Stimulated activated CD4-positive, alpha-beta T cell treated with anti-CD3 and anti-CD28 coated beads, Interleukin-1b, Interleukin-23, amount 100 ng/mL, for 24 hours (primary cell): ENCODE measurements at places on chromosomes 11 and 22.

- no peak for DNase-seq
Measured at GRCh38 chr22:25212337-25212736, 7.1 kb upstream of the CRYBB2 start.

GRCh38 chr22:30036656-30037055 lies 43.6 kb upstream of the HORMAD2 start:
- DNase-seq = no peak

DNA sequence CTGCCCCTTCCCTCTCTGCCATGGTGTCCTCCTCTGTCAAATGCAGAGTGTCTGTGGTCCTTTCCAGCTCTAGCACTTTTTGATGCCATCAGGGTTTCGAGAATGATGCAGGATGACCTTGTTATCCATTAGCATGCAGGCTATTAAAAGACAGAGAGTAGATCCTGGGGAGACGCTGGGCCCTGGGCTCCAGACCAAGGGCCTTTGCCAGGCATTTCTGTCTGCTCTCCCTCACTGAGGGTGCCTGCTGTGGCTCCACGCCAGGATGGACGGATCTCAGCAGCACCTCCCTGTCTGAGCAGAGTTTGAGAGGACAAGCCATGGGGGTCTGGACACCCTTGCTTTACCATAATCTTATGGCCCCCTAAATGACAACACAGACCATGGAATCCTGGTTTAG lies 110.8 kb upstream of the CD82 start:
- no peak for DNase-seq

DNA sequence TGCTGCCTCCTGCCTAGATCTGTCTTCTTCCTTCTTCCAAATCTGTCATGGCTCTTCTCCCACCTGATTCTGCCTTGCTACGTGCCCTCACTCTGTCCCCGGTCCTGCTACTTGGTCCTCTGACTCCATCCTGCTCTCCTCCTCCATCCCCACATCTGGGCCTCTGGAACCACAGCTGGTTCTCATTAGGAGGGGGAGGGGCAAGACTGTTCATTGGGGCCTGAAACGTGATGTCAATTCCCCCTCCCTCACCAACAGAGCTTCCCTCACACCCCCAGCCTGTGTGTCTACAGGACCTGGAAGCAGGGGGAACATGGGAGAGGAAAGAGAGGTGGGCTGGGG lies 9.1 kb downstream of the DCHS1 start:
- no peak for DNase-seq

DNA sequence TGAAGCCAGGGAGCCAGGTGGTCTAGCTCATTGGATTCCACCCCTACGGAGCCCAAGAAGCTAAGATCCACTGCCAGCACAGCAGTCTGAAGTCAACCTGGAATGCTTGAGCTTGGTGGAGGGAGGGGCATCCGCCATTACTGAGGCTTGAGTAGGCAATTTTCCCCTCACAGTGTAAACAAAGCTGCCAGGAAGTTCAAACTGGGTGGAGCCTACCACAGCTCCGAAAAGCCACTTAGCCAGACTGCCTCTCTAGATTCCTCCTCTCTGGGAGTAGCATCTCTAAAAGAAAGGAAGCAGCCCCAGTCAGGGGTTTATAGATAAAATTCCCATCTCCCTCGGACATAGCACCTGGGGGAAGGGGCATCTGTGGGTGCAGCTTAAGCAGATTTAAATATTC lies 620.3 kb downstream of the NELL1 start:
- no peak for DNase-seq

DNA sequence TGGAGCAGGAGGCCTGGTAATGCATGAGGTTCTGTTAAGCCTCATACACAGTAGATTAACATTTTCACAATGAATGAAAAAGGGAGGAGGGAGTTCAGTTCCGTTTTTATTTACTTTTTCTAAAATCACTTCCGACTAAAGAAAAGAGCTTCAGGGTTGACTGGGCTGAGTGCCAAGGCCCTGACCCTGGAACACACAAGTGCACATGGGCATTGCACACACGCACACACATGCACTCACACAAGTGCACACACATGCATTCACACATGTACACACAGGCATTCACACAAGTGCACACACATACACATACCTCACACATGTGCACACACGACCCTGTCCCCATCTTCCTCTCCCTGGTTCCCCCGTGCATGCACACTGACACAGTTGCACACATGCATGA lies 303.3 kb downstream of the BRD1 start:
- no peak for DNase-seq

- no peak for DNase-seq
Measured at GRCh38 chr22:44128958-44129618, 51.6 kb upstream of the PARVG start.

DNA sequence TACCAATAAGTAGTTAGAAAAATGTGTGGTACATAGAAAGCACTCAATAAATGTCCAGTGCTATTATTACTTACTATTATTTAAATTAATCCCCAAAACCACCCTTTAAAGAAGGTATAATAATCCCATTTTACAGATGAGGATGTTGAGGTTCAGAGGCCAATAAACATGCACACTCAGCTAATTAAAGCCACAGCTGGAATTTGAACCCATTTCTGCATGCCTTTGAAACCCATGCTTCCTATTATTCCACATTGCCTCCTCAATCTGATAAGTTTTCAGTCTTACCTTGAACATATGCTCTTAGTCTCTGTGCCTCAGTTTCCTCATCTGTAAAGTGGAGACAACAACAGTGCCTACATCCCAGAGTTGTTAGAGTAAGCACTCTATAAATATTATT lies 52.8 kb downstream of the CCDC34 start:
- no peak for DNase-seq

DNA sequence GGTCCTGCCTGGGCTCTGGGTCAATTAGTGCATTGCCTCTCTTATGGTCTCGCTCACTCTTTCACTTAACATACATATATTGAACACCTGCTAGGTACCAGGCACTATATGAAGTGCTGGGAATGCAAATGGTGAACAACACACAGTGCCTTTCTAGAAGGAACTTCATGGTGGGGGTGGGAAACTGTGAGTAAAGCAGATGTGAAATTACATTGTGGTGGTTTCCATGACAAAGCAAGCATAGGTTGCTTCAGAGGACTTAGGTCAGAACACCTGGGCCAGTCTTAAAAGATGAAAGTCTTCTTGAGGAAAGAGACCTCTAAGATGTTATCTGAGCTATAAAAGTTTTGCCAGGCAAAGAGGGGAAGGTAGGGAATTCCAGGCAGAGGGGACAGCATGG lies 231.3 kb downstream of the BUD13 start:
- no peak for DNase-seq

DNA sequence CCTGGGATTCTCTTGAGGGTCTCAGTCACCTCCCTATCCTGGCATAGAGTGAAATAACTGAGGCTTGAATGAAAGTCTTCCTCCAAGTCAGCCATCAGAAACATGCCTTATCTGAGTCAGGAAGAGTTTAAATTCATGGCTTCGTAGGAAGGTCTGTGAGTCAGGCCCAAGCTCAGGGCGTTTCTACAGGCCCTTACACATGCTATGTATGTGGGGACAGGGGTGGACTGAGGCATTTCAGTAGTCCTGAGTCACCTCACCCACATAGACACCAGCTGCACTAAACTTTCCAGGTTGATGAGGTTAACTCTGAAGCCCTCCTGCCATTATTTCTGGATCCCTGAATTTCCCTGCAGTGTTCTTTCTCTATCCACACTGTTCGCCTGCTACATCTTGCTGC lies 134.6 kb upstream of the RCN1 start:
- no peak for DNase-seq

DNA sequence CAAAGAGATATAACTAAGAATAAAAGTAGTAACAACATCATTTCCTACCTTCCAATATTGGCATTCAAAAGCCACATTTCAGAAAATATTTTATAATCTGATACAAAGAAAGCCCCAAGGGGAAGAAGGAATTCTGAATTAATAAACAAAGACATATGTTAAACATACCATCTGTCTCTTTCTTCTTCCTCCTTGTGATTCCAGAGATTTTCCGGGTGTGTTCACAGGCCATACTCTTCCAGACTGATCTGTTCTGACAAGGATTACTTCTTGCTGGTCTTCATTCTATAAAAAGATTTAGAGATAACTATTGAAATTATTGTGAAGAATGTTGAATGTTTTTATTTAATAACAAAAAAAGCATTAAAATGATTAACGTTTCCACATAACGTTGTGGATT lies 65.0 kb downstream of the CWF19L2 start:
- no peak for DNase-seq

DNA sequence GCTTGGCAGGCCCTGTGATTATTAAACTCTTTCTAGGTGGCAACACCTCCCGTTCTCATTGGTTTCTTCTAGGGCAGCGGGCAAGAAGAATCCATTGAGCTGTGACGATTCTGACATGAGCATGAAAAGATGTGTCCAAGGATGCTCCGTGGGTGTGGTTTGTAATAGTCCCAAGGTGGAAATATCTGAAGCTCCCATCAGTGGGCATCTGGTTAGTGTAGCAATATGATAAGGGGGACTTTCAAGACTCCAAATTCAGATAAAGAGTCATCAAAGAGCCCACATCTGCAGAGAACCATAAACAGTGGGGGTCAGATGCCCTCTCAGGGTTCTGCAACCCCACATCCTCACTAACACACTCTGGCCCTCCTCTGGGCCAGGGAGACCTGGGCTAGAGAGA lies 42.6 kb downstream of the TST start:
- DNase-seq = no peak

GRCh38 chr22:46046299-46046685 lies 69.3 kb upstream of the WNT7B start:
- no peak for DNase-seq

DNA sequence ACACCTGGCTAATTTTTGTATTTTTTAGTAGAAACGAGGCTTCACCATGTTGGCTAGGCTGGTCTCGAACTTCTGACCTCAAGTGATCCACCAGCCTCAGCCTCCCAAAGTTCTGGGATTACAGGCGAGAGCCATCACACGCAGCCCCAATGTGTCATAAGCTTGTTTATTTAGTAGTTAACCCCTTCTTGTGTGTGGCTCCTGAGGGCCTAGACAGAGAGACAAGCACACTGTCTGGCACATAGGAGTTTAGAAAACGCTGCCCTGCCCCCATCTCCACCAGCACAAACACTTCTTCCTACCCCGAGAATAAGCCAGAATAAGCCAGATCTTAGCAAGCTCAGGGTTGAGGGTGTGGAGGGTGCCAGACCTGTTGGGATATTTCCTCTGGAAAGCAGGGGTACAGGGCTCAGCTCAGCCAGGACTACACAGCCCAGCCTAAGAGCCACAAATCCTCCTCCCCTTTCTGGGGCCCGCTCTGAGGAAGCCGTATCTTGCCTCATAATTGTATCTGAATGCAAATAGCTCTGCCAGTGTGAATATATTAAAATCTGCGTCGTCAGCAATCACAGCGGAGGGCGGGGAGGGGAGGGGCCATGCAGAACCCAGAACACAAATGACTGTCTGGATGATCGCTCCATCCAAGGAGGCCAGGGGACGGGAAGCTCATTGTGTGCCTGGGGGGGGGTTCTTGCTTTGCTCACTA lies 247.3 kb downstream of the MN1 start:
- DNase-seq = no peak

- no peak for DNase-seq
Measured at GRCh38 chr11:126655807-126656128, 300.3 kb downstream of the ST3GAL4 start.

- DNase-seq = no peak
Measured at GRCh38 chr11:128628686-128629085, 41.3 kb upstream of the ETS1 start.

- no peak for DNase-seq
Measured at GRCh38 chr22:31726692-31727091, 23.2 kb downstream of the PRR14L start.

GRCh38 chr11:118859973-118860372 lies 23.7 kb upstream of the CXCR5 start:
- DNase-seq = no peak

- DNase-seq = no peak
Measured at GRCh38 chr11:76839311-76839710, 21.4 kb upstream of the ACER3 start.
